ENCODE measurements at places on chromosomes 12 and 14. TPM values are rescaled to one million over a fixed set of nuclear protein-coding genes. Genes with fewer than 3 reads are reported as not detected.

DNA sequence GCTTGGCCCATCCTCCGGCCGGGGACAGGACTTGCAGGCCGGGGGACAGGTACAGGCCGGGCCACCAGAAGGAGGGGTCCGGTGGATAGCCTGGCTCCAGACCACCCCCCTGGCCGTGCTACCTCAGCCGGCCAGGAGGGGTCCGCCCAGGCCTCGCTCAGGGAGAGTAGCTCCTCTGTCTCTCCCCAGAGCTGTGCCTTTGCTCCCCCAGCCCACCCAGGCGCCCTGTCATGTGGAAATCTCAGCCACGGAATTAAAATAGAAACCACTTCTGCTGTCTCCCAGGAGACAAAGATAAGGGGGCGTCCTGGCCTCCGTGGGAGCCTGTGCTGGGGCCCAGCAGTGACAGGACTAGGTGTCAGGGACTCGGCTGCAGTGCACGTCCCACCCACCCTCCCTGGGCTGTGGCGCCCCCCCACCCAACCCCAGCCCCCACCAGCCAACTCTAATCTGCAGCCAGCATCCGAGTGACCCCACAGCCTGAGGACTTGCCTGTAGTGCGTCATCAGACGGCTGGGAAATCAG is 3.3 kb upstream of the CRIP2 start:
- no peak overlapping the region for H3K27ac ChIP-seq
- peak overlapping the region; percentile 34 for H3K4me3 ChIP-seq
- H3K27me3 ChIP-seq: peaks cover 3% of the 10 kb centered on the region
- no peaks in the 10 kb centered on the region for H3K4me1 ChIP-seq
- no peak for DNase-seq

DNA sequence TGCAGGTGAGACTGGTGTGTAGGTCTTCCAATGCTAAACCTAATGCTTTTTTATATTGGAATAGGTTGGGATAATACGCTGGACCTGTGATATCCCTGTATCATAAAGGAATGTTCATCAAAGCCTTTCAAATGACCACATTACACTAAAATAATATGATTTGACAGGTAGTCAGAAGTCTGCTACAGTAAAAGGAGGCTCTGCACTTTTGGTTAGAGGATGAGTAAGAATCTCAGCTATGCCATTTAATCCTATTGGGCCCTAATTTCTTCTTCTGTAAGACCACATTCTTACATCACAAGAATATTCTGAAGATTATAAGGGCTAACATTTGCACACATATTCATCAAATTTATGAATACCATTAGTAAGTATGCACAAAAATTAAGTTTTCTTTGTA is 250.5 kb upstream of the FLRT2 start:
- DNase-seq: no peak
- peaks cover 4% of the 10 kb centered on the region for H3K4me1 ChIP-seq
- no peak overlapping the region for H3K27ac ChIP-seq
- no peaks in the 10 kb centered on the region for H3K27me3 ChIP-seq

- H3K27me3 ChIP-seq: no peaks in the 10 kb centered on the region
- H3K4me1 ChIP-seq: peaks cover 5% of the 10 kb centered on the region
- DNase-seq: no peak
- H3K27ac ChIP-seq: no peak overlapping the region
These were observed 112.5 kb downstream of the RIN3 start for GRCh38 chr14:92626041-92626440.

GRCh38 chr14:93212432-93212831 is 5.4 kb downstream of the UBR7 start:
- H3K36me3 ChIP-seq: no peaks in the 10 kb centered on the region
- no peaks in the 10 kb centered on the region for H3K27me3 ChIP-seq
- no peak overlapping the region for H3K27ac ChIP-seq

DNA sequence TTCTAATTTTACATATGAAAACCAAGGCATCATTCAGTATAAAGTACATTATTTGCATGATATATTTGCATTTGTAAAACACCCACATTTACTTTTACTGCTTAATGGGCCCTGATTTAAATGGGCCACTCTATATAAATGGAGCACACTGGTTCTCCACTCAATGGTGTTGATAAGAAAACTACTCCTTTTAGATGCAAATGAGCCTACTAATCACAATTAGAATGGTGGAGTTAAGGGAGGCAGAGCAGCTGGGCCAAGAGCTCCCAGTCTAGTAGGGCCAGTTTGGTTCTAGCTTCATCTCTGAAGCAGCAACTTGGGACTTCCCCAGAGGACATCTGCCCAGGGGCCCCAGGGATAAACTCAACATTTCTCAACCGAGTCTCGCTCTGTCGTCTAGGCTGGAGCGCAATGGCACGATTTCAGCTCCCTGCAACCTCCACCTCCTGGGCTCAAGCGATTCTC is 120.7 kb downstream of the FOXN3 start:
- H3K4me3 ChIP-seq: no peak overlapping the region
- no peak for DNase-seq
- H3K27me3 ChIP-seq: peaks cover 3% of the 10 kb centered on the region
- peaks cover 31% of the 10 kb centered on the region for H3K4me1 ChIP-seq
- no peak overlapping the region for H3K27ac ChIP-seq

Gene HOTAIR
- not detected for total RNA-seq

Gene SERPINA10
- total RNA-seq: not detected

Data from neural crest cell (in vitro differentiated cells).